Glomerular endothelial cell (primary cell): ENCODE measurements at places on chromosomes 5 and 9. TPM values are rescaled to one million over a fixed set of nuclear protein-coding genes. Genes with fewer than 3 reads are reported as not detected.

The PTGER4 gene
- total RNA-seq = 31.3 and 55.1 TPM in 2 replicates

GRCh38 chr5:175461370-175461769 is 17.0 kb upstream of the SFXN1 start:
- no peak for DNase-seq

- no peak for DNase-seq
Measured at GRCh38 chr5:76679231-76679630, 36.7 kb upstream of the F2R start.

The PCDHGA9 gene
- total RNA-seq = 3.3 and 4.5 TPM in 2 replicates

- no peak for DNase-seq
Measured at GRCh38 chr5:149251546-149251945, 20.1 kb upstream of the AFAP1L1 start.
